Suppressor macrophage (primary cell): ENCODE measurements at places on chromosomes 2 and 18.
A peak's percentile ranks its signal among the peaks of the same experiment; 100 is the strongest.

DNA sequence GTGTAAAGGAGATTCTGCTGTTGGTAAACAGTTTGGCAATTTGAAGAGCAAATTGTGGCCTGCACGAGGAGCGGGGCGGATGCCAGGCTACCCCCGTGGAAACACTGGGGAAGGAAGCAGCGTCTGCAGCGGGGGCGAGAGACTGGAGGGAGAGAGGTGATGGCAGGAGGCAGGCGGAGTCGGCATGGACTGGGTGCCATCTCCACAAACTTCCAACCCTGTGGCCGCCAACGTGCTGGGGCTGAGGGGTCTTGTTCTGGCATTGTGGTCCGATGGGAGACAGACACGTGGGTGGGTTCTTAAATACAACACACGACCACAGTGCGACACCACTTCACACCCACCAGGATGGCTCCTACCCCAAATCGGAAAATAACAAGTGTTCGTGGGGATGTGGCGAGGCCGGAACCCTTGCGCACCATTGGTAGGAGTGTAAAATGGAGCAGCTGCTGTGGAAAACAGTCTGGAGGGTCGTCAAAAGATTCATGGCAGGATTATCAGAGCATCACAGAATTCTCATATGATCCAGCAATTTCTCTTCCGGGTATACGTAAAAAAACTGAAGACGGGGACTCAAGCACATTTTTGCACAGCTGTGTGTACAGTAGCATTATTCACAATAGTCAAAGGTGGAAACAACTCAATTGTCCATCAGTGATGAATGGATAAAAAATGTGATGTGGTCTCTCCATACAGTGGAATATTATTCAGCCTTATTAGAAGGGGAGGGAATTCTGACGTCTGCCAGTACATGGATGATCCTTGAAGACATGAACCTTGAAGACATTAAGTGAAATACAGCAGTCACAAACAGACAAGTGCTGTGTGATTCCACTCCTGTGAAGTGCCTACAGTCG lies 82.4 kb upstream of the HPCAL1 start:
- DNase-seq = no peak

- no peak for DNase-seq
These were observed 163.6 kb upstream of the RBMS1 start for GRCh38 chr2:160657196-160657595.

GRCh38 chr2:86023366-86023712 lies 82.3 kb downstream of the POLR1A start:
- no peak for DNase-seq

DNA sequence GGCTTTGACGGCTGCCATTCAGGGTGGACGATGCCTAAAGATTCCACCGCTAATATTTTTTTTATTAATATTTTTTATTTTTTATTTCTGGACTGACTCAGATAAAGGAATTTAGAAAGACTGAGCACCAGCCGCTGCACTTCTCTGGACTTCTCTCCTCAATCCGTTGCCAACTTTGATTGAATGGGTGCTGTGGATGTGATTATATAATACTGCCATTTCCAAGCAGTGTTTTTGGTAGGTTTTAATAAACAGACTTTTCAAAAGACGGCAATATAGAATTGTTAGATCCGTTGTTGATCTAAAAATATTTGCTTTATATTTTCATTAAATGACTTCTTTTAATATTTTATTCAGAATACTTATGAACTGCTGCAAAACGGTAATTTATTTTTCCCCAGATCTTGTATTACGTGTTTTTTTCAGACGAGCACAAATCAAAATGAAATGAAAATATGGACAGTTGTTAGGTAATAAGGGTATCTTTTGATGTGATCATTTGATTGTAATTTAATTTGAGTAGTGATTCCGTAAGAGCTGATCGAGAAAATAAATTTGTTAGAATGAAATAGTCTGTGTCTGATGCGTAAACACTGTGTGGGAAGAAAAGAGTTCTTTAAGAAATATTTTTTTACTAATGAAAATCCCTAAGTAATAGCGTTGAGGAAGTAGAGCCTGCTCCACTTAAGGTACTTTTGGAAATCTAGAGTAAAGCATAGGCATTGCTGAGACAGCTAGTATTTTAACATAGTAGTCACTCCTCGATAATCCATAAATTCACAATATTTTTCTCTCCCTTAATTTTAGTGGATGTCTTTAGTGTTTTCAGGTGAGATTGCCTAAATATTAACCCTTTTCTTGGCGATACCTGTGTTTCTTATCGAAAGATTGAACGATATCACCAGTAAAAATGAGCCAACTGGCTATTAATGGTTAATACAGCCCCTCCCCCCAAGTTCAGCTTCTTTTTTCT lies 4.4 kb downstream of the POU3F3 start:
- DNase-seq = no peak

DNA sequence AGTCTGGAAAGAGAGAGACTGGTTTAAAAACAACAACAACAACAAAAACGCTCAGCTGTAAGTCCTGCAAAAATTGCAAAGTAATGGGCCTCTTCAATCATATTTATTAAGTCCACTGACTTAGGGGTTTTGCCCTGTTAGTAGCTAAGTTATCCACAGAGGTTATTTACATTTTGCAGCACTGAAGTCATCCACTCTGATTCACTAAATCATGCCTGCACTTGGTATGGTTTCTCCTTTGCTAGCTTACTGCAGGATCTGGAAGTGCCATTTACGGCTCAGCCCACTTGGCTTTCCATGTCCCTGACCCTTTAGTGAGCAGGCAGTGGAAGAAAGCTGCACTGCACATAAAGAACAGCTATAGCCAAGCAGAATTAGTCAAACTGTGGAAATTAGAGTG lies 484.4 kb downstream of the NRXN1 start:
- DNase-seq = no peak

DNA sequence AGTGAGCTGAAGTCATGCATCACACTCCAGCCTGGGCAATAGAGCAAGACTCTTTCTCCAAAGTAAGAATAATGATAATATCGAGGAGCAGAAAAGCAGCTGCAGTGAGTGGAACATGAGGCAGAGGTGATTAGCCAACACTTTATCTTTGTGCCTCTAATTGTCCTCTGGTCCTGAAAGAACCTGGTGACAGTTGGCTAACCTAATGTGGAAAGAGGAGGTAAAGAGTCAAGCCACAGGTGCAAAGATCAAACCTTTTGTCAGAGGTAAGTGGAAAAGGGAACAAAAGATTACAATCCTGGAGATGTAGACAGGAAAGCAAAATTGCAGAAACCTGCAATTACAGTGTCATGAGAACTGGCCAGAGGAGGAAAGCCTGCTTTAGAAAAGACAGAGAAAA lies 53.5 kb upstream of the LCLAT1 start:
- DNase-seq = no peak

- no peak for DNase-seq
These were observed 5.7 kb downstream of the CEP68 start for GRCh38 chr2:65061910-65062339.

GRCh38 chr18:24846138-24846537 lies 385.7 kb downstream of the HRH4 start:
- peak; percentile 38 for DNase-seq

DNA sequence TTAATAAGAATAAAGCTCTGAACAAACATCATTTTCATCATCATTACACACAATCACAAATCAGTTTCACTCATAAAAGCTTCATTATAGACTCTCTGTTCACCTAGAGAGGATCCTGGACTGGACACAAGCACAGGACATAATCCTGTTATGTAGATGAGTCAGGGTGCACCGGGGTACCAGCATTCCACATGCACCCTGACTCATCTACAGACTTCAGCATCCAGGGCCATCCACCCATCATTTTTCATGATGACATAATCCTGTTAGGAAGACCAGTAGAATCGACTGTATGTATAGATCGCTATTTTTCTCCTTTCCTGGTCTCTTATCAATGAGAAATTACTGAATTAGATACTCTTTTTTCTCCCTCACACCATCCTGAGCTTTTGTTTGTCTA lies 73.7 kb upstream of the PIK3C3 start:
- DNase-seq = no peak

DNA sequence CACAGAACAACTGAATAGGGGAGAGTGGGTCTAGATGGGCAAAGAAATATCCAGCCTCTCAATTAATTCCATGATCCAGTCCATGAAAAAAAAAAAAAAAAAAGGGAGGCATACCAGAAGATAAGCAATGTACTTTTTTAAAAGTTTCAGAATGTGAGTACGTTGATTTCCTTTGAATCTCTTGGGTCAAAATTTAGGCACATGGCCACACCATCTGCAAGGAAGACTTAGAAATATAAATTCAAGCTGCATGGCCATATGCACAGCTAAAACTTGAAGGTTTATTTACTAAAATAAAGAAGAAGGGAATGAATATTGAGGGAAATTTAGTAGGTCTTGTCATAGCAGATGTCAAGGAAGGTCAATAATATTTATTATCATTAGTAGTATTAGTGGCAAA lies 286.5 kb upstream of the CDH7 start:
- DNase-seq = no peak

- DNase-seq = no peak
These were observed 289.5 kb upstream of the MMADHC start for GRCh38 chr2:149877074-149877473.

DNA sequence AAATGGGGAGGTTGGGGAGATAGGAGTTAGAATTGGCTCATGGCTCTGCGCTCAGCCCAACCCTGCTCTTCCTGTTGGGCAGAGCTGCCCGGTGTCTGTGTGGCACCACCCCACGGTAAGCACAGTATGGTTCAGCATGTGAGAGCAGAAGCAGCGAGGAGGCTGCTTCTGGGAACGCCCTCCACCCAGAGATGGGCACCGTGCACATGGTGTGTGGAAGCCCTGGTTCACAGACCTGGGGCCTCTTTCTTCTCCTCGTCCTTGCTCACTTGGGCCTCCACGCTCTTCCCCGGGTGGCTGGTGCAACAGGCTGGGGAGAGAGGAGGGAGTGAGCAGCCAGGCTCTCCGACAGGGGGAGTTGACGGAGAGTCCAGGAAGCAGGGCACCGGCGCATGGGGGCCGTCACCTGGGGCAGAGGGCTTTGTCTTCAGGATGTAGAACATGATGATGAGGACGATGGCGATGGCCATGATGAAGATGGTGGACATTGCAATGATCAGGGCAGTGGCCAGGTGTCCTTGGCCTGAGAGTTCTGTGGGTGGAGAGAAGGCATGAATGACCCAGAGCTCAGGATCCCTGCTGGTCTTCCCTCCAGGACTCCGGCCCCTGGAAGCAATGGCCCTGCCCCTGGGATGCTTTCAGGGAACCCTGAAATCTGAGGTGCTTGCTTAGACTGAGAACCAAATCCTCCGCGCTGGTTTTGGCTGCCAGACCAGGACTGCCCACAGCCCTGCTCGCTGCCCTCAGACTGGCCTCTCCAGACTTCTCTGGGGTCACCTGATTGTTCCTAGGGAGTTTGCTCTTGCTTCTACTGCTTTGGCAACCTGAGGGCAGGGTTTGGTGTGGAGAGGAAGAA lies 78.3 kb downstream of the EDAR start:
- no peak for DNase-seq

DNA sequence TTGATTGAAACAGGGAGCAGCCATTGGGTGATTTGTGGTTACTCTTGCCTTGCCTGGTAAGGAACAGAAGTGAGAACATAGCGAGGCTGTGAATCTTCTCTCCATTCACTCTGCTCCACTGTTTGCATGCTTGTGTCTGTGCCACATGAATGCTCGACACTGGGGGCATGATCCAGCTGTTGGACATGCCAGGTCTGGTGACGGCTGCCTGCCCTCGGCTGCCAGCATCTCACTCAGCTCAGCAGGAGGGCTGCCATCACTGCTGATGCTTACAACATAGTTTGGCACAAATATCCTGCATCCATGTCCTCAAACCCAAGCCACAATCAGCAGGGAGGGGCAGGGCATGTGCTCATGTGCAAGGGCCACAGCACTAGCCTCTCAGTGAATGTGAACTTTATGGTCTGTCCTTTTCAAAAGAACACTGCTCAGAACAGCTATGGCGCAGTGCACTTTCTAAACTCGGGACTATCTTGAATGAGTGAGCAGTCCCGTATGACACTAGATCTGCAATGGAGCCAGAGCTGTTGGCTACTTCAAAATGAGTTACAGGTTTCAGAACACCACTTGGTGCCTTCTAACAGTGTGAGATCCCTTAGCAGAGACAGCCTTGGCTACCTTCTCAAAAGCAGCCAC lies 126.3 kb downstream of the NRP2 start:
- DNase-seq = no peak

DNA sequence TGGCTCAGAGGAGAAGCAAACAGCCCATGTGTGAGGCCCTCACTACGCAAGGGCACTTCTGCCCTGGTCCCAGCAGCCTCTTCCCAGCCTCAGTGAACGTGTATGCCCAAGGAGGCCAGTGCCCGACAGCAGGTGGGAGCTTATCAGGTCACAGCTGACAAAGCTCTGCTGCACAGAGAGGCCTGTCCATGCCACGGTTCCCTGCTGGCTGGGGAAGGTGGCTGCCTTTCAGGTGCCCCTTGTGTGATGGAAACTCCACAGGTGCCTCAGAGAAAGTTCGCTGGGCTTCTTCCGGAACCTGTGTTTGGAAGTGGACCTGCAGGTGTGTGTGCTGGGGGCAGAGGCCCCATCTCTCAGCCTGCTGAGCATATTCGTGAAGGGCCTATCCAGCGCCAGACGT lies 47.3 kb downstream of the EDAR start:
- no peak for DNase-seq

- DNase-seq = peak; percentile 88
These were observed 971 bp upstream of the FBXO41 start for GRCh38 chr2:73285159-73285739.

GRCh38 chr2:170533156-170533555 lies 182.0 kb upstream of the SP5 start:
- no peak for DNase-seq

DNA sequence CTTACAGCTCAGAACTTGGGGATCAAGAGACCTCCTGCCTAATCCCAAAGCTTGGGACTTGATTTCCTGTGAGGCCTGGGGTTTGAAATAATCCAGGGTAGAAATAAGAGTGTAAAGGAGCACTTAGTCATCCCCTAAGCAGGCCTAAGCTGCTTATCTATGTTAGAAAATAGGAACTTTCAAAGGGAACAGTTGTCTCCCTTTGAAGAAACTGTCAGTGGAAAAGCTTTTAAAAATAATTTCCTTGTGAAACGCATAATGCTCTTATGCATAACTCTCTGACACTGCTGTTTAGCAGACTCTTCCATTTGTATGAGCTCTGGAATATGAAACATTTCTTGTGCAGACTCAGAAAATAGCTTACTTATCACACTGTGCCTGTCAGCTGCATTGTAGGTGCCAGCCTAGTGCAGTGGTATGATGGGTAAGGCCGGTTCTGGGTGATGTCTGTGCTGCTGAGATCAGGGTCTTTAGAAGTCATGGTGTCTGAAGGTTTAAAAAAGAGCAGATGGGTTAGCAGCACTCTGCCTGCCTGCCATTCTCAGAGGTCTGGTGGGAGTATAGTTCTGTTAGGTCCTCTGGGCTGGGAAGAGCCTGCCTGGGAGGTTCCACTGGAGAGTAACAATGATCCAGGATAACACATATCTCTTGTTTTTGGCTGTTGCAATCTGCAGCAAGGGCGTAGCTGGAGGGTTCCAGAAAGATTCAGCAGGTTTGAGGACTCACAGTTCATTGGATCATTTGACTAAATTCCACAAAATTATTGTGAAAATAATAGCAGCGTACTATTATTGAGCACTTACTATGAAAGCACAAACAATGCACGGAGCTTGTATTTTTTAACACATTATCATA lies 283.2 kb upstream of the MEX3C start:
- no peak for DNase-seq
